Left renal cortex interstitium (tissue), 4 donors: ENCODE measurements at places on chromosomes 7 and 10. TPM values are rescaled to one million over a fixed set of nuclear protein-coding genes. Genes with fewer than 3 reads are reported as not detected.

- no peak for DNase-seq
Observed at GRCh38 chr10:132113206-132113605, 47.5 kb downstream of the JAKMIP3 start.

GRCh38 chr7:70699271-70699670, 432.7 kb upstream of the GALNT17 start:
- DNase-seq: no peak

Gene AKR1D1
- polyA plus RNA-seq: 0.20 TPM

DNA sequence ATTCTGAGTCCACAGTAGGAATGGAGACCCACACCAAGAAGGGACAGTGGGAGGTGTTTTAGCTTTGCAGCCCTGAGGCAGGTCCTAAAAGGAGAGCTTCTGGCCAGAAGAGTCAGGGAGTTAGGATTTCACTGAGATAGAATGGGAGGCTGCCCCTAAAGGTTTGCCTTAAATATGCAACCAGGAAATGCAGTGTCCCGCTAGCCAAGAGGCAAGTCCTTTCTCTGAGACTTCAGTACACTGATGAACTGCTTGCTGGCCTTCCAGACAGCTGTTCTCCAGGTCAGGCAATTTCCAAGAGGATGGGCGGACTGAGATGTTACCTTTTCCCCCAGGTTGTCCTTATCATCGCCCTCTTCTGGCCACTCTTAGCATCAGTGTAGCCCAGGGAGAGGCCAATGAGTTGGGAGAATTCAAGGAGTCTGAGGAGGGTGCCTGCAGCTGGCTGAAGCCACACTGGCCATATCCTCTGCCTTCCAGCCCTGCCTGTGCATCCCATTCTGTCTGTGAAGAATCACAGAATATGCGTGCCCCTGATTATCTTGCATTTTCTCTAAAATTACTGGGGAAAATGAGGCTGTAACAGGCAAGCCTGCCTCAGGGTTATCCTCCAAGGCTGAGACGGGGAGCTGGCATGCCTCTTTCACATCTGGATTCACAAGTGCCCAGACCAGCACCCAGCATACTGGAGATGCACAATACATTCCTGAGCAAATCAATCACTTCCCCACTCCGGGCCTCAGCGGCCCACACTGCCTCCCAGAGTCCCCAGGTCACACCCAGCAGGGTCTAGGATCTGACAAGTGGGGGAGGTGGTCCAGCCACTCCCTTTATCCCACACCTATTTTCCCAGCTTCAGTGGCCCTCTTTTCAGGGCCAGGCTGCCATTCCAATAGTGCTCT, 2.4 kb downstream of the TLL2 start:
- no peak for DNase-seq

GRCh38 chr10:51144161-51144781, 70.0 kb downstream of the PRKG1 start:
- no peak for DNase-seq

Gene NUTM2A
- 2.6 TPM for polyA plus RNA-seq
